ENCODE measurements at places on chromosomes 11 and 22. TPM values are rescaled to one million over a fixed set of nuclear protein-coding genes. Genes with fewer than 3 reads are reported as not detected.

The LRRN4CL gene
- 3.2 TPM for total RNA-seq

The ANO9 gene
- 0.22 TPM for total RNA-seq

The TSPAN4 gene
- total RNA-seq = 151 TPM

The OR4C46 gene
- not detected for total RNA-seq

The UFD1 gene
- total RNA-seq = 51.5 TPM

The RFPL3 gene
- not detected for total RNA-seq

Measured in spinal cord (tissue), 10 donors.